T-helper 9 cell (primary cell): ENCODE measurements at places on chromosomes 1 and 21.

DNA sequence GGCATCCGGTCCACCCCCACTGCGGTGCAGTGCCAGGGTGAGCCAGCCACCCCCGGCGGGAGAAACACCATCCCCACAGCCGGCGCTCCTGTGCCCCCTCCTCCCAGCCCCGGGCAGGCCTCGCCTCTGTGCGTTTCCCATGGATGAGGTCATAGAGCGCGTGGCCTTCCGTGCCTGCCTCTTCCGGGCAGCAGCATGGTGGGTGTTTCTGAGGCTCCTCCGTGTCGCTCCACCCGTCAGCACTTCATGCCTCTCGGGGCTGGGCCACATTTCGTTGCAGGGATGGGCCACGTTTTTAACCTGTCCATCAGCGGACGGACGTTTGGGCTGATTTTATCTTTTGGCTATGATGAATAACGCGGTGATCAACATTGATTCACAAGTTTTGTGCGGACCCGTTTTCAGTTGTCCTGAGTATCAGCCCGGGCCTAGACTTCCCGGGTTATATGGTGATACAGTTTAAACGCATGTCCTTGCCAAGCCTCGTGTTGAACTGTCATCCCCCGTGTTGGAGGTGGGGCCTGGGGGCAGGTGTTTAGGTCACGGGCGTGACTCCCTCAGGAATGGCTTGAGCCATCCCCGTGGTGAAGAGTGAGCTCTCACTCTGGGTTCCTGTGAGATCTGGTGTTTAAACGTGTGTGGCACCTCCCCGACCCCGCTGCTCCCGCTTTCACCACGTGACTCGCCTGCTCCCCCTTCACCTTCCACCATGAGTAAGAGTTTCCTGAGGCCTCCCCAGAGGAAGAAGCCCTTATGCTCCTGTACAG is 64.8 kb downstream of the SLX9 start:
- DNase-seq, result no peak

DNA sequence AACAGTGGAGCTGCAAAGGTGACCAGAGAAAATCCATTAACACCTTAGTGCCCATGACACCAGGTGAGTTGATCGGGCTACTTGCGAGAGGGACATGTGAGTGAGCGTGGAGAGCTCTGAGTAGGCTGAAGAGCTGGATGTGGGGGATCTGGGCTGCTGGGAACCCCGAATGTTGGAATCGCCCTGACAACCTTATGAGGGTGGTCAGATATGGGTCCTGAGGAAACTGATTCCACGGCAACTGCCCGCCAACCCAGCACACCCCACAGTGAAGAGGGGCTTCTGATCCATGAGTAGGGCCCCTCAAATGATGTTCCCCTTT is 705 bp upstream of the QSOX1 start:
- DNase-seq, result no peak

DNA sequence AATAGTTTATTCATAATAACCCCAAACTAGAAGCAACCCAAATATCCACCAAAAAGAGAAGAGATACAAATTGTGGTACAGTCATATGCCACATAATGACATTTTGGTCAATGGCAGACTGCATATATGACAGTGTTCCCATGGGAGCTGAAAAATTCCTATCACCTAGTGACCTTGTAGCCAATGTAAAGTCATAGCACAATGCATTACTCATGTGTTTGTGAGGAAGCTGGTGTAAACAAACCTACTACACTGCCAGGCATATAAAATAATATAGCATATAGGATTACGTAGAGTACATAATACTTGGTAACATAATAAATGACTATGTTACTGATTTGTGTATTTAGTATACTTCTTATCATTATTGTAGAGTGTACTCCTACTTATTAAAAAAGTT is 29.5 kb upstream of the SLFNL1 start:
- no peak for DNase-seq

- DNase-seq, result no peak
Measured at GRCh38 chr1:169113613-169114119, 7.2 kb downstream of the ATP1B1 start.

GRCh38 chr1:73537400-73537799 is 660.6 kb downstream of the LRRIQ3 start:
- no peak for DNase-seq

DNA sequence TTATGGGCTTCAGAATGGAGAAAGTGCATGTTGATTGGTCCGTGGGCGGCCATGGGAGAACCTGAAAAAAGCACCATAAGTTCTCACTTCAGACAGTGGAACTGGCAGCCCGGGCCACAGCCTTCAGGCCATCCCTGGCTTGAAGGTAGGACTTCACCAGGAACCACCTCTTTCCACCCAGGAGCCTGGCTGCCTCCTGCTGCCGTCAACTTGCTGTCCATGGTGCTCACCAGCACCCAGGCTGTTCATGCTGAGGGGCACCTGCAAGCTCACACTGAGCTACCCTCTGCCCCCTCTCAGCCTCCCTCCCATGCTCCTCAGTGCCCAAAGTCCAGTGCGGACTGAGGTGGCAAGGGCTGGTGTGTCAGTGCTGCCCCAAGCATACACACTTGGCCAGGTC is 12.9 kb upstream of the FNBP1L start:
- DNase-seq, result no peak
